Mesenchymal stem cell (in vitro differentiated cells and primary cell): ENCODE measurements at places on chromosomes 2 and 18.

GRCh38 chr2:45780541-45781463 is 129.3 kb downstream of the PRKCE start:
- no peaks in the 10 kb centered on the region for H3K36me3 ChIP-seq
- H3K27ac ChIP-seq, result no peak overlapping the region
- H3K27me3 ChIP-seq, result no peaks in the 10 kb centered on the region
- no peak overlapping the region for H3K4me3 ChIP-seq
- no peak for DNase-seq

DNA sequence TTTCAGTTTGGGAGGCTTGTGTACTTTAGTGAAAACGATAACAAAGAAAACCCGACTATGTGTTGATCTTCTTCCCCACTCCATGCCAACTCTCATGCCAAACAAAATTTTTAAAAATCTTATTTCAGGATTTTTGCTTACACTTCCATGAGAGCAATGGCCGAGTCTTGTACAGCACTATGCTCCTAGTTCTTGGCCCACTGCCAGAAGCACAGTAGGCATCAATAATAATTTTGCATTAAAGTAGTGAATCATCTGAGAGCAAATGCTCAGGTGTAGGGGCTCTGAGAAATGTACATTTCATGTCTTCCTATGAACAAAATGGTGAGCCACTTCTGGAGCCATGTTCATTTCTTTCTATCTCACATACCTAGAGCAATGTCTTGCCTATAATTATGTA is 62.2 kb downstream of the MAP3K19 start:
- peaks cover 19% of the 10 kb centered on the region for H3K27me3 ChIP-seq
- no peak overlapping the region for H3K4me3 ChIP-seq
- H3K27ac ChIP-seq, result no peak overlapping the region
- DNase-seq, result no peak

DNA sequence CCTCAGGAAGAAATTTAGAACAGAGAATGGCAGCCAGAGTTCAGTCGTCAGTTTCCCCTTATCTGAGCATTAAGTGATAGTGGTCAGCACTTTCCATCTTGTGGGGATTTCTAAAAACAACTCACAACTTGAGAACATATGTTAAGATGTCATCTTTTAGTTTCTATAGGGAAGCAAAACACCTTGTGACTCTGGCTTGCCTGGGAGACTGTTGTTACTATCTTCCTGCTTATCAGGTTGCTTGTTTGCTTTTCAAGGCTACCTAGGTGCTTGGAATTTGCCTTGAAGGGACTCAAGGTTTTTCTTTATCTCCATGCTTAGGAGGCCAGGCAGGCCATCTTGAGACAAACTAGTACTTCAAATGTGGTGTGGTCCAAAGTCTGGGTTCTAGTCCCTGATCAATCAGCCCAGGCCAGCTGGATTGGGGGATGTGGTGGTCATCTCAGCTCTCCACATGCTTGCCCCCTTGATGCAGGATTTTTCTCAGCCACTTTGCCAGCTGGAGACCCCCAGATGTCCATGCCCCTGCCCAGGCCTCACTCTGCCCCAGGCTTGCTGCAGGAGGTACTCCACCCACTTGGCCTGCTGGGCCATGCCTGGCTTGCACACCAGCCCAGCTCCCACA is 125.9 kb downstream of the LYPD1 start:
- DNase-seq, result no peak
- no peaks in the 10 kb centered on the region for H3K27me3 ChIP-seq
- H3K27ac ChIP-seq, result no peak overlapping the region
- H3K4me3 ChIP-seq, result no peak overlapping the region
- H3K36me3 ChIP-seq, result no peaks in the 10 kb centered on the region

- no peaks in the 10 kb centered on the region for H3K27me3 ChIP-seq
- no peak for DNase-seq
- no peak overlapping the region for H3K4me3 ChIP-seq
These were observed 130.5 kb upstream of the CREB1 start for GRCh38 chr2:207399301-207399700.

GRCh38 chr2:175323162-175323561 is 141.7 kb upstream of the ATP5MC3 start:
- H3K27me3 ChIP-seq, result no peaks in the 10 kb centered on the region
- H3K4me1 ChIP-seq, result no peaks in the 10 kb centered on the region
- H3K27ac ChIP-seq, result no peak overlapping the region

DNA sequence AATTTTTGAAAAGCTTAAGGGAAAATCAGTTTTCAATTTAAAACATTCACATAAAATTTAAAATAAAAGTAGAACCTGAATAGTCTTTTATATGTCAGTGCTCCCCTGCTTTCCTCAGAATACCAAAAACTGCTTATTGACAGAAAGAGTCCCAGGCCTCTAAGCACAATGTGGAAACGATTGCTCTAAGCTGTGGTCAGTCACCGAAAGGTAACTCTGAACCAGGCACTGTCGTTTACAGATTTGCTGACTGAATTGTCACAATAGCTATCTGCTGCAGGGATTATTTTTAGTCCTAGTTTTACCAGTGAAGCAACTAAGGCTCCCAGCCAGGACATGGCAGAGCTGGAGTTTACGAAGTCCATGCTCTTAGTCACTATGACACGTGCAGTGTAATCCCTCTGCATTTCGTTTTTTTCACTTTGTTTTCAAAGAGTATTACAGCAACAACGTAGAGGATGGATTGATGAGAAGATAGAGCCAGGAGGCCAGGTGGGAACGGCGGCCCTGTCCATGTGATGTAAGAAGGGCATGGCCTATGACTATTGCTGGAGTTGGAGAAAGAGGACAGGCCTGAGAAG is 28.1 kb upstream of the TMEM247 start:
- no peaks in the 10 kb centered on the region for H3K4me1 ChIP-seq
- H3K36me3 ChIP-seq, result no peaks in the 10 kb centered on the region
- H3K27ac ChIP-seq, result no peak overlapping the region
- DNase-seq, result peak; percentile 70
- H3K27me3 ChIP-seq, result no peaks in the 10 kb centered on the region
- no peak overlapping the region for H3K4me3 ChIP-seq

GRCh38 chr2:85684806-85685205 is 9.4 kb upstream of the GNLY start:
- H3K27me3 ChIP-seq, result no peaks in the 10 kb centered on the region
- H3K4me3 ChIP-seq, result no peak overlapping the region
- H3K36me3 ChIP-seq, result no peaks in the 10 kb centered on the region
- H3K4me1 ChIP-seq, result peaks cover 5% of the 10 kb centered on the region

GRCh38 chr2:24855022-24855622 is 61.9 kb downstream of the CENPO start:
- H3K4me3 ChIP-seq, result peak overlapping the region; percentile 11
- peaks cover 6% of the 10 kb centered on the region for H3K4me1 ChIP-seq
- no peak for DNase-seq
- no peaks in the 10 kb centered on the region for H3K27me3 ChIP-seq
- H3K36me3 ChIP-seq, result no peaks in the 10 kb centered on the region
